ENCODE measurements at places on chromosomes 11 and 22. TPM values are rescaled to one million over a fixed set of nuclear protein-coding genes. Genes with fewer than 3 reads are reported as not detected.

GRCh38 chr22:35124691-35125219 lies 58.8 kb downstream of the ISX start:
- no peak for DNase-seq

DNA sequence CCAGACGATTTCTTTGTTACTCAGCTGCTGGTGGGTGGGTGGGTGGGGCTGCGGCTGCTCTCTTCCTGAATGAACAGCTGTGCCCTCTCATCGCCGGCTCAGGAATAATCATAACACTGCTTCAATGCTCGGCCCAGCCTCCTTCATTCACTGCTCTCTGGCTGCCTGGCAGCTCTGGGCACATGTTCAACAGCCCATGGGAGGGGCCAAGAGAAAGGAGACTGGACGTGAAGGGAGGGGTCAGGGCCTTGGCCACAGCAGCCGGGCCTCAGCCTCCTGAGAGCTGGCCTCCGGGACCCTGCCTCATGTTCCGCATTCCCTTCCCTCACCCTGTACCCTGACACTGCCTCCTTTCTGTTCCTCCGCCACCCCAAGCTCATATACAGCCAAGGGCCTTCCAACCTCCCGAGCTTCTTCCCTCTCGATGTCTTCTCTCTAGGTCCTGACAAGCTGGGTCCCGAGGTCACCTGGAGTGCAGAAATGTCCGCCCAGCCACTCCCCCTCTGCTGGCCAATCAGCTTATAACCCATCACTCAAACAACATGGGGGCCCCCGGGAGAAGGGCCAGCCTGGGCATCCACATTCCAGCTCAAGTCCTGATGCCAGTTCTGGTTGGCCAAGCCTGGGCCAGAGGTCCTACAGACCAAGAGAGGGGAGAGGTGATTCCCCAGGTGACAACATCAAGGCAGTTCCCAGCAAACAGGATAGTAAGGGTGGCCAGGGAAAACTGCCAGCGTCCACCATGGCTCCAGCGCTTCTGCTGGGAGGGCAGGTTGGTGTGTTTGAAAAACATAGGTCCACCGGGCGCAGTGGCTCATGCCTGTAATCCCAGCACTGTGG lies 3.2 kb upstream of the CSDC2 start:
- peak; percentile 85 for DNase-seq

DNA sequence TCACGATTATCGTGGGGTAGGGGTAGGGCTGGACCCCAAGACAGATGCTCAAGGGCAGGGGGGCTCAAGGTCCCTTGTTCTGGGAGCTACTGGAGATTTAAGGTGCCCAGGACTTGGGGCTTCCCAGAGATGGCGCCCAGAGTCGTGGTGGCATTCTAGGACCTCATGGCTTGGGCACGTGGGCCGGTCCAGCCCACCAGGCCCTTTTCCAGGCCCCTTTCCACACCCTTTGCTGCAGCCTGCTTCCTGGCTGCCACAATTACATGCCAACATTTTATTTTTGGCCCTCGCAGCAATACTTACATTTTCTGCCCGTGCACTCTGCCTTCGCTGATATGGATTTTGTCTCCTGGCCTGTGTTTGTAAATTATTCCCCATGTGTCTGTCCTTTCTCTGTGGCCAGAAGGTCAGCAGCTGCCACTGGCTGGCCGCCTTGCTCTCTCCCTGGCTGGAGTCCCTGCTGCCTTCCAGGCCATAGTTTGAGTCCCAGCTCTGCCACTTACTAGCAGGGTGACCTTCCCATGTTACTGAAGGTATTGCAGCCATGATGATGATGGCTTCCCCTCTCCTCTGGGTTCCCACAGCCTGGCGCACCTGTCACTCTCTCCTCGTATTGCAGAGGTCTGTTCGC lies 11.2 kb downstream of the MB start:
- no peak for DNase-seq

- no peak for DNase-seq
These were observed 88.0 kb downstream of the ZBTB16 start for GRCh38 chr11:114147375-114148012.

- DNase-seq, result peak; percentile 71
These were observed 15.2 kb upstream of the CDC42EP1 start for GRCh38 chr22:37544955-37545702.

DNA sequence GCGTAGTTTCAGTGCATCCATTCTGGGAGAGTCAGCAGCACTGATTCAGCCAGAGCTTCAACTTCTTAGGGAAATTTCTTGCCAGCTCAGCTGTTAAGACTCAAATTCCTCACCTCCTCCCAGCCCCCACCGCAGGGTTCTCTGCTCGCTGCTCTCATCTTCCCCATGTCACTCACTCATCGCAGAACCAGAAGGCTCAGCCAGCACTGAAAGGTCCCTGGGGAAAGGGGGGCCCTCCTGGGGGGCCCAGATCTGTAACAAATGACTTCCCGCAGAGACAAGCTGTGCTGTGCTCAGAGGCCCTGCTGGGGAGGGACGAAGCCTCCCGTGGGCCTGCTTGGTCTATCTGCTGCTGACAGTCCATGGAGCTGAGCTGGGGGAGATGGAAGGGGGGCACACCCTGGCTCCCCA lies 220.6 kb downstream of the NTM start:
- no peak for DNase-seq

The UCP2 gene
- 13.7 TPM for total RNA-seq

The TMEM134 gene
- 36.5 TPM for total RNA-seq

Data from Daoy (cell line).